Choroid plexus epithelial cell (primary cell): ENCODE measurements at places on chromosomes 11 and 22.

GRCh38 chr22:33539902-33540751 is 380.1 kb downstream of the LARGE1 start:
- peak; percentile 57 for DNase-seq

GRCh38 chr11:84319863-84320262 is 1033.7 kb upstream of the CCDC90B start:
- DNase-seq: no peak

DNA sequence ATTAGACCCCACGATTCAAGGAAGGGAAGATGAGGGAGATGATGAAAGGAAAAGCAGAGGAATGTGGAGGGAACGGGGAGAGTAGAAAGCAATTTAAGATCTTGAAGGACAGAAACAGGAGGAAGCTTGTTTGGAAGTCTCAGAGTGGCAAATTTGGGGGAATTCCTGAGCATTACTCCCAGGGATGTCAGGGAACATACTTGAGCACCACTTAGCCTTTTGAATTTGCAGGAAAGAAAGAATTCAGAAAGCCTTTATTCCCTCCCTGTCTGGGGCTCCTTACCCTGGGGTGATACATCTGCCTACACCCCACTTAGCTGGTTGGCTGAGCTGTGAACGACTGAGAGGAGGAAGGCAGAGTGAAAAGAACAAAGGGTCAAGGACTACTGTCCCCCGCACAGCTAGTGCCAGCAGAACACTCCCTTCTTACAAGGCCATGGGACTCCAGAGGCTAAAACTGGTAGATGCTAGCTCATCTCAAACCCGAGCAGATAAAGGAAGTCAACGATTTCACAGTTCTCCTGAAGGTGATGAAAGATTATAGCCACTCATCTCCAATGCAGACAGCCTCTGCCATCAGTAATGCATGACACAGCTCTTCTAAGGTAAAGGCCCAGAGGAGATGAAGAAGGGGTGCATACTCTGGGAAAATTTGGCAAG is 84.0 kb upstream of the AKIP1 start:
- peak; percentile 40 for DNase-seq

DNA sequence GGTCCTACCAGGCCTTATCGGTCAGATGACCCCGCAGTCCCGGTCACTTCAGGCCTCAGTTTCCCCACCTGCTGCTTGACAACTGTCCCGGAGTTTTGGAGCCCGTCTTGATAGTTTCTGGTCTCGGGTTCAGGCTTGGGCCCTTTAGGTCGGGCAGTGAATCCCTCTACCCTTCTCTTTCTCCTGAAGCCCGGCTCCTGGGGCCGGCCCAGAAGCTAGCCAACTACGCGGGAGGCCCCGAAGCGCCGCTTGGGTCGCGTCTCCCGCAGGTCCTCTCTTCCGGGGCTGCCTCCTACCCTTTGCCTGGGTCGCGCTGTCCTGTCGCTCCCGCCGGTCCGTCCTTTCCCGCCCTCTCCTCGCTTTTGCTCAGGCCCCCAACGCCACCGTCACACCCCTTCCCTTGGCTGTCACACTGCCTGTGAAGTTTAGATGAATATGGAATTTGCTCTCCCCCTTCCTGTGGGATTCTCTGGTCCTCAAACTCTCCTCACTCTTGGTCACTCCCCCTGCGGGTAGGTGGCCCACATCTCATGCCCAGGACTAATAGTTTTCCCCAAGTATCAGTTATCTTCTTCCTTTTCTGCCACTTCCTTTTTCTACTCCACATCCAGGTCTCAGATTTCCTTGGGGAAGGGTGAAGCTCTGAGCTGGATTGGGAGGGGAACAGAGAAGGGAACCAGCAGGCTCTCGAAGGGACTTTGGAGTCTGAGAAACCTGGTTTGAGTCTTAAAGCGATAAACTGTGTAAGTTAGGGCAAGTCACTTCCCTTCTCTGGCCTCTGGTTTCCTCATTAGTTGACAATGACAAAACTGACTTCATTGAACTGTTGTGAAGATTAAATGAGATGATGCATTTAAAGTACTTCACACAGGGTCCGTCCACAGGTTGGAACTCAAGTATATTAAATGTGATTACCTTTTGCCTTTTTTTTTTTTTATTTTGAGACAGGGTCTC is 790 bp downstream of the RAB1B start:
- DNase-seq: peak; percentile 46

DNA sequence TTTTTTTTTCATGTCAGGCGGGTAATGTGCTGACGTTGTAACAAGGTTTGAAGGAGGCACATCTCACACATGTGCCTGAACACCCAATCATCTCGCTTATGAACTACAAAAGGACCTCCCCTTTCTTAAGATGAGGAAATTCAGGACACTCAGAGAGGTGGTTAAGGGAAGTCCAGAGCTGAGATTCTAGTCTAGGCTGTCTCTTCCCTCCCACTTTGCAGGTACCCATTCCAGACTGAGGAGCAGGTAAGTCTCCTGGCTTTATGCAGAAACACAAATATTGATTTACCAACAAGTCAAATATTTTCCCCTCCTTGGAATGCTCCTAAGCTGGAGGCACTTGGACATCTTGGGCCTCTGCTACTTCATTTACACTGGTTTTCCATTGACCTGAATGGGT is 122.9 kb upstream of the CADM1 start:
- DNase-seq: no peak

DNA sequence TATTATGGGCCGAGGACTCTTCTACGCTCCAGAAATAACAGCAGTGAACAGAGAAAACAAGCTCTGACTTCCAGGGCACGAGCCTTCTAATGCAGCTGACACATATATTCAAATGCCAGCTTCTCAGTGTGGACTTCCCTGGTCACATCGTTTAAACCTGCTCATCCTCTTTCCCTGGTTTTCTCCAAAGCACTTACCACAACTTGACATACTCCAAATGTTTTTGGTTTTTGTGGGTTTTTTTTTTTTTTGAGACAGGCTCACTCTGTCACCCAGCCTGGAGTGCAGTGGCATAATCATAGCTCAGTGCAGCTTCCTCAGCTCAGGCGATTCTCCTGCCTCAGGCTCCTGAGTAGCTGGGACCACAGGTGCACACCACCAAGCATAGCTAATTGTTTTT is 105.5 kb downstream of the MICAL3 start:
- no peak for DNase-seq
